AG04450 (cell line): ENCODE measurements at places on chromosomes 11 and 22. TPM values are rescaled to one million over a fixed set of nuclear protein-coding genes. Genes with fewer than 3 reads are reported as not detected.

SMC1B gene
- not detected in 2 replicates for polyA plus RNA-seq

CHCHD10 gene
- polyA plus RNA-seq, result 10.1 and 16.9 TPM in 2 replicates

TSPO gene
- polyA plus RNA-seq, result 107 and 146 TPM in 2 replicates

LRRC32 gene
- 10.9 and 14.2 TPM in 2 replicates for polyA plus RNA-seq

SCUBE1 gene
- not detected in 2 replicates for polyA plus RNA-seq

NRXN2 gene
- not detected in 2 replicates for polyA plus RNA-seq

- no peak for DNase-seq
Observed at GRCh38 chr11:44578279-44578678, 12.8 kb downstream of the CD82 start.

DNA sequence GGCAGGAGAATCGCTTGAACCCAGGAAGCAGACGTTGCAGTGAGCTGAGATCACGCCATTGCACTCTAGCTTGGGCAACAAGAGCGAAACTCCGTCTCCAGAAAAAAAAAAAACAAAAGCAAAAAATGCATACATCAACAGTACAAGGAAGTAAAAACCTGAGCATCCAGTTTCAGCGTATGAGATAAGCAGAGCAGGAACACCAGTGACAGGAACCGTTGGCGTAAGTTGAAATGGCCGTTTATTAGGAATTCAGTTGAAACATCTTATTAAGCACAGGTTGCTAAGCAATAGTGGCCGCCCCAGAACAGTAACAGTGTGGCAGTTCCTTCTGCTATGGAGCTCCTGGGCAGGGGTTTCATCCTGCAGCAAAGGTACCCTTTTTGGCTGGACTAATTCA, 4.0 kb upstream of the L3MBTL2 start:
- no peak for DNase-seq

GRCh38 chr22:42993651-42994275, 21.2 kb downstream of the PACSIN2 start:
- no peak for DNase-seq

GRCh38 chr11:21806947-21807346, 385.9 kb upstream of the ANO5 start:
- DNase-seq, result no peak

DNA sequence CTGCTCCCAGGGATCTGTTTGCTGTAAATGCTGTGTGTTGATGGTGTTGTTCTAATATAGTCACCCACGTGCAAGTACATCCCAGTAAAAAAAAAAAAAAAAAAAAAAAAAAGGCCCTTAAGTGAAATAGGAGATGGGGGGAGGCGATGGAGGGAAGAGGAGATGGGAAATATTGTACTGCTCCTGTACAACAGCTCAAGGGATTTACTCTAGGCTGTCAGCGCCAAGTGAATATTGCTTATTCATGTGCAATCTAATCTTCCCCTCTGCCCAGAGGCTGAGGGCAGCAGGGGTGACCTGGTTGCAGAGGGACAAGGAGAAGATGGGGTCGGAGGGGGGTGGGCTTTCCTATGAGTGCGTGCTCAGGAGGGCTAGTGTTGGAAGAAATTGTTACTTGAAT, 206.2 kb upstream of the CADM1 start:
- no peak for DNase-seq

- DNase-seq, result no peak
Observed at GRCh38 chr11:3807909-3808860, at the start of gene PGAP2. TSS of gene PGAP2 (plus strand) at chr11:3808560. CDS start at chr11:3811260, 2,700 bp downstream.

- DNase-seq, result peak; percentile 48
Observed at GRCh38 chr11:103601225-103601846, 435.1 kb upstream of the DDI1 start.

DNA sequence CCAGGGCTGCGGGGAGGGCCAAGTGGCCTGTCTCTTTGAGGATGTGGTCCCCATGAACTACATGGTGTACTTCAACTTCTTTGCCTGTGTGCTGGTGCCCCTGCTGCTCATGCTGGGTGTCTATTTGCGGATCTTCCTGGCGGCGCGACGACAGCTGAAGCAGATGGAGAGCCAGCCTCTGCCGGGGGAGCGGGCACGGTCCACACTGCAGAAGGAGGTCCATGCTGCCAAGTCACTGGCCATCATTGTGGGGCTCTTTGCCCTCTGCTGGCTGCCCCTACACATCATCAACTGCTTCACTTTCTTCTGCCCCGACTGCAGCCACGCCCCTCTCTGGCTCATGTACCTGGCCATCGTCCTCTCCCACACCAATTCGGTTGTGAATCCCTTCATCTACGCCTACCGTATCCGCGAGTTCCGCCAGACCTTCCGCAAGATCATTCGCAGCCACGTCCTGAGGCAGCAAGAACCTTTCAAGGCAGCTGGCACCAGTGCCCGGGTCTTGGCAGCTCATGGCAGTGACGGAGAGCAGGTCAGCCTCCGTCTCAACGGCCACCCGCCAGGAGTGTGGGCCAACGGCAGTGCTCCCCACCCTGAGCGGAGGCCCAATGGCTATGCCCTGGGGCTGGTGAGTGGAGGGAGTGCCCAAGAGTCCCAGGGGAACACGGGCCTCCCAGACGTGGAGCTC, 13.5 kb downstream of the ADORA2A start:
- DNase-seq, result no peak

DNA sequence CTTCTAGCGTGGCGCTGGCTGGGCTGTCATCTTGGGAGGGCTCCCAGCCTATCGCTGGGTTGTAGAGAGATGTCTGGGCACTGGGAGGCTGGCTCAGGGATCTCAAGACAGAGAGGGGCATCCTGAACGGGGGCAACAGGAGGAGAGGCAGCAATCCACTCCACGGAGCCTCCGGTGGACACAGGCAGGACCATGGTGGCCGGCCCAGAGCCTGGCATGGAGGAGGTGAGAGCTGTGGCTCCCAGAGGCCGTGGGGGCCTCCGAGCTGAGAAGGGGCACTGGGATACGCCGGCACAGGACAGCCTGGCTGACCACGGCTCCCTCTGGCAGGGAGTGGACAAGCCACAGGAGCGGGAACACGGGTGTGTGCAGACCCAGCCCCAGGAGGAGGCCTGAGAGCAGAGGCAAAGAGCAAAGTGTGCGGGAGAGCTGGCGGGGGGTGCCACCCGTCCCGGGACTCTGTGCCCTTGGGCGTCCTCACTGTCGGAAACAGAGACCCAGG, 9.1 kb downstream of the MRGPRF start:
- DNase-seq, result no peak

DNA sequence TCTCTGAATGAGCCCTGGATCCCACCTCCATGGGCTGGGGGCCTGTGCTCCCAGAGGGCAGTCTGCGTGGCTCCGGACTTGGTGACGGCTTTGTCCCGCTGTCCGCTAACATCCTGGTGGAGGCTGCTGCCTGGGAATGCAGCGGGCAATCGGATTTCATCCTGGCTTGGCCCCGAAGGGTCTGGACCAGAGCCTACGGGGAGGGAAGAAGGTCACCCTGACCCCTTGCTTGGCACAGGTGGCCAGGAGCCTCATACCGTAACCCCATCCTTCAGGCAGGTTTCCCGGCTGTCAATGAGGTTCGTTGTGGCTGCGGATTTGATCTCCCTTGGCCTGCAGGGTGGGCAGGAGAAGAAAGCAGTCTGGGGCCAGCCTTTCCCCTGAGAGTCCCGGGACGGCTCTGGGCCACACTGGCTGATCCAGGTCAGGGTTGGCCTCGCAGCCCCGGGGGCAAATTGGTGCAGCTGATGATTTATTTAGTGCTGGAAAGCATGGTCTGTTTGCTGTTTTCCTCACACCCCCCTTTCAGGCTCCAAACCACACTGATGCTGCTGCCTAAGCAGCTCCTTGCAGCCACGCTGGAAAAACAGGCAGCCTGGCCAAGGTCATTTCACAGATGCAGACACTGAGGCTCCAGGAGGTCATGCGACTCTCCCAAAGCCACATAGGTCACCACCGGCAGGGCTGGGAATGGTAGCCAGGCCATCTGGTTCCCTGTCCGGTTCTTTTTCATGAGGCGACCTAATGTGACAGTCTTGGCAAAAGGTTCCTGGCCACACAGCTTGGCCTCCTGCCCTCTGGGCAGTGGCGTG, 15.0 kb downstream of the PRDM11 start:
- DNase-seq, result no peak

GRCh38 chr11:126738295-126739031, 262.1 kb downstream of the KIRREL3 start:
- DNase-seq, result no peak

DNA sequence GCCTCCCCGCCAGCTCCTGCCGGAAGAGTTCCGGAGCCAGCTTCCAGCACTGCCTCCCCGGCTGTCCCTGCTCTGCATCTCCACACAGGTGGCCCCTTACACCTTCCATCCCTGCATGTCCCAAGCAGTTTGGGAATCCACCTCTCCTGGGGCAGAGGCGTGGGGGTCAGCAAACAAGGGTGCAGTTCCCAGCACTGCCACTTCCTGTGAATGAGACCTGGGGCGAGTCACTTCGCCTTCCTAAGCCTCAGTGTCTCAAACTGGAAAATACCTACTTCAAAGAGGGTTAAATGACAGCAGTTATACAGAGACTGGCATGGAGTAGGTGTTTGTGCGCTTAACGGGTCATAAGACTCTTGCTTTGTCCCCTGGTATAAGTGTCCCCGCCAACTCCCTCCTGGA, 5.2 kb downstream of the CYTH4 start:
- DNase-seq, result no peak

- DNase-seq, result peak; percentile 43
Observed at GRCh38 chr11:59207988-59208451, 4.7 kb downstream of the MPEG1 start.

DNA sequence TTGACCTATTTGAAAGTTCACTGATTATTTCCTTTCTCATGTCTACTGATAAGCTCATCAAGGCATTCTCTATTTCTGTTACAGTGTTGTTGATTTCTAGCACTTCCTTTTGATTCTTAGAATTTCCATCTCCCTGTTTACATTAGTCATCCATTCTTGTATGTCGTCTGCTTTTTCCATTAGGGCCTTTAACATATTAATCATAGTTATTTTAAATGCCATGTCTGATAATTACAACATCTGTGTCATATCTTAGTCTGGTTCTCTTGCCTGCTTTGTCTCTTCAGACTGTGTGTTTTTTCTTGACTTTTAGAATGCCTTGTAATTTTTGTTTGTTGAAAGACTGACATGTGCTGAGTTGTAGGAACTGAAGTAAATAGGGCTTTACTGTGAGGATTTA, 602.1 kb downstream of the SOX6 start:
- no peak for DNase-seq
